ENCODE measurements at places on chromosomes 1 and 21.

GRCh38 chr1:10730985-10731384 is 65.5 kb downstream of the CASZ1 start:
- DNase-seq: no peak

DNA sequence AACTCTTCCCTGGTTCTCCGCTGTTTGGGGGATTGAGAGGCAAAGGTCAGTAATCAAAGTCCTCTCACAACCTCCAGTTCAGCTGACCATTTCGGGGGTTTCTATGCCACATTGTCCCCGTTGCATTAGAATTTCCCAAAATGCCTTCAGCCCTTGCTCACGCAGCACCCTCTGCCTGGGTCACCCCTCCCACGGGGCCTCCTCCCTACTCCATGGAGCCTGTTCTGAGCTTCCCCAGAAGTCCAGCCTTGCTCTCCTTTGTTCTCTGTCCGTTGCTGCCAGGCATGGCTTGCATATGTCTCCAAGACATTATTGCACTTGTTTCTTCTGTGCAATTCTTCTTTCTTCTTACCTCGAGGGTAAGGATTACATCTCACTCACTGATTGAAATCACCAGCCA is 16.5 kb downstream of the DMRTB1 start:
- no peak for DNase-seq

- DNase-seq: no peak
Observed at GRCh38 chr1:185528084-185528676, 206.0 kb upstream of the HMCN1 start.

GRCh38 chr1:219147571-219148019 is 26.1 kb upstream of the LYPLAL1 start:
- no peak for DNase-seq

DNA sequence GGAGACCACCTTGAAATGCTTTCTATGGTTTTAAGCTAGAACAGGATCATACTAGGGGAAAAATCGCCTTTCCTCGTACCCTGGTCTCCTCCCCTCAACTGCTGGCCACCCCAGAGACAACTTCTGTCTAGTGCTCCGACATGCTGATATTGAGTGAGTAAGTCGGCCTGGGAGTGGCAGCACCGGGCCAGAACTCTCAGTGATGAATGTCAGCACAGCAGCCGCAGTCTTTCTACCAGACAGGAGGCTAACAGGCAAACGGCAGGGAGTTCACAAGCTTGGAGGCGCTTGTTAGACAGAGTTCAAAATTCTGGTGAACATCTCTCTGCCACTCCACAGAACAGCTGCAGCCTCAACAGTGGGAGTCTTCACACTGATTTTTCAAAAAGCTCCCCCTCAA is 716.9 kb downstream of the ADGRL2 start:
- DNase-seq: no peak

- DNase-seq: no peak
Observed at GRCh38 chr1:159996653-159997052, 35.1 kb downstream of the PIGM start.

GRCh38 chr1:197965132-197965840 is 48.1 kb downstream of the LHX9 start:
- no peak for DNase-seq

- no peak for DNase-seq
Observed at GRCh38 chr1:151368393-151369301, 3.9 kb downstream of the SELENBP1 start.

DNA sequence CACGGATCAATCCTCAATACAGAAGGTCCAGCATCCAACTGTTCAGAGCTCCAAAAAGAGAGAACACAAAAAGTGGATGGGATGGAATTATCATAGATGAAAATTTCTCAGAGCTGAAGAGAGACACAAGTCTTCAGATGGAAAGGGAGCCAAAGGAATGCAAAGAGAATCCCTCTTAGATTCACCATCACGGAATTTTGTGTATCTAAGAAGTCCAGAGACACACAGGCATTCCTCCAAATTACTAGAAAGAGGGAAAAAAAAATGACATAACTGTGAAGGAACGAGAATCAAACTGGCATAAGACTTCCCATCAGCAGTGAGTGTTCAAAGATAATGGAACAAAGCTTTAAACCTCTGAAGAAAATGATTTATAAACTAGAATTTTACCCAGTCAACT is 101.2 kb downstream of the ZSCAN20 start:
- no peak for DNase-seq

GRCh38 chr1:179586107-179586823 is 5.4 kb upstream of the TDRD5 start:
- DNase-seq: no peak

GRCh38 chr1:109821831-109822745 is 58.4 kb upstream of the EPS8L3 start:
- DNase-seq: no peak

DNA sequence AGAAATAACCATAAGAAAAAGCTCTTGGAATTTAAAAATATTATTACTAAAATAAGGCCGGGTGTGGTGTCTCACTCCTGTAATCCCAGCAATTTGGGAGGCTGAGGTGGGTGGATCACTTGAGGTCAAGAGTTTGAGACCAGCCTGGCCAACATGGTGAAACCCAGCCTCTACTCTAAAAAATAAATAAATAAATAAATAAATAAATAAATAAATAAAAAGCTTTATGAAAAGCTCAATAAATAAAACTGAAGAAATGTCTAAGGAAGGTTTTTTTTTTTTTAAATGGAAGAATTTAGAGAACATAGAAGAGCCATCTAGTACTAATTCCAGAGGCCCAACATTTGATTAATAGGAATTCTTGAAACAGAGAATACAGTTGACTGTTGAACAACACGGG is 249.1 kb upstream of the PROX1 start:
- DNase-seq: no peak

Measured in activated CD4-positive, alpha-beta T cell treated with anti-CD3 and anti-CD28 coated beads, Interleukin-2, amount 50 U/mL, for 24 hours (primary cell).